ENCODE measurements at places on chromosomes 2 and 18.

DNA sequence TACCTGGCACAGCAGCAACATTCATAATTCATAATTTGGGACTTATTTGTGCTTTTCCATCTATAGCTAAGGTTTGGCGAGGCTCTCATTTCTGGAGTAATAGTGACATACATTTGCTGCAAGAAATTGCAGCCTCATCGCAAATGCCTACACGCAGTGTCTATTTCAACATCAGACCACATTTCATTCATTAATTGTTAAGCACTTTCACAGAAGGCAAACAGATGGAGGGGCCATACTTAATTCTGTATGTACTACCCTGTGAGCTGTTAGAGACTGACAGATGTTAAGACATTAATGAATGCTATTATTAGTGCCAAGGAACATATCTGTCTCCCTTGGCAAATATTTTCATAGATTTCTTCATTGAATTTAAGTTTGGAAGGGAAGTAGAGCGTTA, 125.7 kb downstream of the UXS1 start:
- no peak for DNase-seq

- DNase-seq, result no peak
These were observed 67.5 kb upstream of the AMMECR1L start for GRCh38 chr2:127953128-127953718.

DNA sequence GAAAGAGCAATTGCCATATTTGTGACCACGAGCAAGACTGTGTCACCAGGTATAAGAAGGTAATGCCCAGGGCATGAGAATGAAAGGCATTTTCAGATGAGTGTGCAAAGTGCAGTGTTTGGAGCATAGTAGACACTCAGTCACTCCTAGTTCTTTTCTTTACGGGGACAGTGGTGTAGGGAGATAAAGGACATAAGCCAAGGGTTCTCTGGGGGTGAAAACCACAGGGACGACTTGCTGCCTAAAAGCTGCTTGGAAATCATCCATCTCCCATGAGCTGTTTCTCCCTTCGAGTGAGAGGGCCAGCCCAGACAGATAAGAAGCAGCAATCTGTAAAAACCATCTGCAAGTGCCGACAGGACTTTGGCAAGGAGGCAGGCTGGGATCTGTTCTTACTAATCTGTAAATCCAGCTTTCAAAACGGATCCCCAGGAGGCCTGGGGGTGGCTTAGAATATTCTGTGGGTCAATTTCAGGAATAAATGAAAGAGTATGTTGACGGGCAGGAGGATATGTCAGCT, 221.6 kb downstream of the LPIN1 start:
- peak; percentile 40 for DNase-seq

DNA sequence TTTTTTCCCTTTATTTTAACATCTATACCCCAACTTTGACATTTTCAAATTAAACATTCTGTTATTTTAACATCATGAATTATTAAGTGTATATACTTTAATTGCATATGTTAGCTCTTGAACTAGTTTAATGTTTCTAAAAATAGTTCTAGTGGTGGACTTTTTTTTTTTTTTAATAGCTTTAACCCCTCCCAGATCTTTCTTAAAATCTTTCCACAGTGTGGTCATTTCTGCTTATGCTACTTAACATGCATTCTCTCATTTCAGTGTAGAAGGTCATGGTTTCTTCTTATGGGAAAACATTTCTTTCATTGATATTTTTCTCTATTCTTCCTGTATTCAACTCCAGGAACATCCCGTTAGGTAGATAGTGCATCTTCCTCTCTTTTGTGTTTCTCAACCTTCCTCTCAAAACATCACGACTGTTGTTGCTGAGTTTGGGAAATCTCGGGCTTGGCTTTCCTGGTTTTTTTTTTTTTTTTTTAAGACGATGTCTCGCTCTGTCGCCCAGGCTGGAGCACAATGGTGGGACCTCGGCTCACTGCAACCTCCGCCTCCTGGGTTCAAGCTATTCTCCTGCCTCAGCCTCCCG, 849 bp upstream of the TMEM18 start:
- DNase-seq, result peak; percentile 35

GRCh38 chr2:231133365-231134099, 8.7 kb upstream of the HTR2B start:
- no peak for DNase-seq

DNA sequence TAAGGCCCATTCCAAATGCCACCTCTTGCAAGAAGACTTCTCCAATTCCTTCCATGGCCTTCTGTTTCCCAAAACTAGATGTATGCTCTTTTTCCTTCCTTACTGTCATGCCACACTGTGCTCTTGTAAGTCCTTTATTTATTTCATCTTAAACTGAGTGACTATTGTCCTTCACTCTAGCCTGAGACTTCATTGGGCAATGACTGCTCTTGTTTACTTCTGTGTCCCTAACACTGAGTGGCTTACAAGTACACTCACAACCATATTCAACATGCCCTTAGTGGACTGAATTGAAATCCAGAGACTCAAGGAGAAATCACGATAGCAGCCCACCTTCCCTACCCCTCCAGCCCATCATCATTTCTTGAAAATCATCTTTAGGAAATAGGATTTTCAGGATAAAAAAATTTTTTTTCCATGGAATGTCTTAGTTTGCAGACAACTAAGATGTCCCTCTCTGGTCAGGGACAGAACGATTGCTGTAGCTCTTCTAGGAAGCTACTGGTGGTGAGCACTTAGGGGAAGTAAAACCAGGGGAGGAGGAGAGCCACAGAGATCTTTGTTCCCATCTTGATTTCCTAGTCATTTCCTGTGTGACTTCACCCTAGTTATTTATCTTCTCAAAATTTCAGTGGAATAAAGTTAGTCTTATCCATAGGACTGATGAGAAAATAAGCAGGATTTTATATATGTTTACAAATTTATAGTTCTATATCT, 80.7 kb downstream of the CYRIA start:
- no peak for DNase-seq

DNA sequence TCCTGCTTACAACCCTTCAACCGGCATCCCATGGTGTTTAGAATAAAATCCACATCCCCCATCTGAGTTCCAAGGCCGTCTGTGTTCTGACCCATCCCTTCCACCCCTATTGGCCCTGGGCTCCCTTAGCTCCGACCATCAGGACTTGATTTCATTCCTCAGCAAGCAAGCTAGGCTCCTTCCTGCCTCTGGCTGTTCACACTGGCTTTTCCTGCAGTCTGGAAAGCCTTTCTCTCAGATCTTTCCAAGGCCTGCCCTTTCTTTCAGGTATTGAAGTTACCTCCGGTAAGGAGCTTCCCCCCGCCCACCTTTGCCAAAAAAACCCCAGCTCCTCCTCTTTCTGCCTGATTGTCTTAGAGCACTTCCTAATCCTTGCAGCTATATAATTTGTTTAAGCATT, 86.8 kb downstream of the CLIP4 start:
- no peak for DNase-seq

DNA sequence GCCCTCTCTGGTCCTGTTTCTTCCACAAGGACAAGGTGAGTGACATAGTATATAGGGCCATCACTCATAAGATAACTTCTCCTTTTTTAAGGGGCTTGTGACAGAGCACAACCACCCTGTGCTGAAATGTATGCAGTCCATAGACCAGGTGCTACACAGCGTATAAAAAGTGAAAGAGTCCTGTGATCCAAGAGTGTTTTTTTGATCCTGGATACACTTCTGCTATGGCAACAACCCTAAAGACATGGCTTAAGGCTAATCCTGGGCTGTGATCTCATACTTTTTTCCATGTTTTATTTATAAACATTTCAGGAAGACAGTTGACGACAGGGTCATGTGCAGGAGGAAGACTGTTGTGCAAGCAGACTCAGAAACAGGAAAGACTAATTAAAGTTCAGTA, 400.5 kb upstream of the TCF4 start:
- peak; percentile 48 for DNase-seq

DNA sequence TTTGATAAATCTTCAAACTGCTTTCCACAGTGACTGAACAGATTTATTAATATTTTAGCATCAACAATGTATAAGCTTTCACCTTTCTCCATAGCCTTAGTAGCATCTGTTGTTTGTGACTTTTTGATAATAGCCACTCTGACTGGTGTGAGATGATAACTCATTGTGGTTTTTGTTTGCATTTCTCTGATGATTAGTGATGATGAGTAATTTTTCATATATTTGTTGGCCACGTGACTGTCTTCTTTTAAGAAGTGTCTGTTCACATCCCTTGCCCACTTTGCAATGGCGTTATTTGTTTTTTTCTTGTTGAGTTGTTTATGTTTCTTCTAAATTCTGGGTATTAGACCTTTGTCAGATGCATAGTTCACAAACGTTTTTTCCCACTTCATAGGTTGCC, 952.9 kb downstream of the TRIB2 start:
- DNase-seq, result no peak

DNA sequence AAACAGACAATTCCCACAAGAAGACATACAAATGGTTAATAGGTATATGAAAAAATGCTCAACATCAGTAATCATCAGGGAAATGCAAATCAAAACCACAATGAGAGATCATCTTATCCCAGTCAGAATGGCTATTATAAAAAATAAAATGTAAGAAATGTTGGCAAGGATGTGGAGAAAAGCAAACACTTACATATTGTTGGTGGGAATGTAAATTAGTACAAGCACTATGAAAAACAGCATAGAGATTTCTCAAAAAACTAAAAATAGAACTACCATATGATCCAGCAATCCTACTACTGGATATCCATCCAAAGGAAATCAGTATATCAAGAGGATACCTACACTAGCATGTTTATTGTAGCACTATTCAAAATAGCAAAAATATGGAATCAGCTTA, 186.6 kb downstream of the NOL4 start:
- no peak for DNase-seq

DNA sequence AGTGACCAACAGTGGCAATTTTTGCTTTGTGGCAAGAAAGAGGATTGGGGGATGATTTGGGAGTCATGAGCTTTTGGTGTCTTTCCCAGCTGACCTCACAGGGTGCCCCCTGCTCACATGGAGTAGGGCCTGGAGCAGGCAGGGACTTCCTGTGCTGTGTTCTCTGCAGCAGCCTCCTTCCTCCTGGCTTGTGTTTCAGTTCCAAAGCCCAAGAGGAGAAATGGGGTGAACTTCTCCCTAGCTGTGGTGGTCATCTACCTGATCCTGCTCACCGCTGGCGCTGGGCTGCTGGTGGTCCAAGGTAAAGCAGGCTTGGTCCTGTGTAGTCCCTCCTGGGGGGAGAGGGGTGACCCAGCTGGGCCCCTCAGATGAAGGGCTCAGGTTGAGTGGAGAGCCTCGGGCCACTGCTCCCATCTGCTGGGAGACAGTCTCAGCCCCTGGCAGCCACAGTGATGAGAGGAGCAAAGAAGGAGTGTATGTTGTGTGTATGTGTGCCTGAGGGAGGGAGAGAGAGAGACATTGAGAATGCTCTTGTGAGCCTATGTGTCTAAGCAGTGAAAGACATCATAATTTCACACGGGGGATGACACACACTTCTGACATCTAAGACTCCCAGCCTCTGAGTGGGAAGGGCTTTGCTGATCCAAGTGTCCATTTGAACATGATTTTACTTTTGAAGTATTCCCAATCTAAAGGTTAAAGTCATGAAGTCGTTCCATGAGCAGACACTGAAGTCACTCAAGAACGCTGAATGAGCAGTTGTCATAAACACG, 27.2 kb downstream of the MARCO start:
- DNase-seq, result no peak

DNA sequence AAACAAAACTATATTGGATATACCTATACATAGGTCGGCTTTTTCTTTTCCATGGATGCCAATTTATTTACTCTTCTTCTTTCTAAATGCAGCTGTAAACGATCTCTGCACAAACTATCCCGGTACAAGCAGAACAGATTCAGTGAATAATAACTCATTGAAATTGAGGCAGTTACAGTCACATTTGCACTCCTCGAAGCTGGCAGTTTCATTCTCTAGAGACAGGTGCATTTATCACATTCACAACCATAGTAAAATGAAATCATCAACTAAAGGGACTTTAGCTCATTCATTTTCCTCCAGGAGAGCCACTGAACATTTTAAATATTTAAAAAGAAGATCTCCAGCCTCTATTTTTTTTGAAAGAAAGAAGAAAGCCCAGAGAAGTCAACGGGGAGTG, 551.7 kb downstream of the LRP1B start:
- no peak for DNase-seq

GRCh38 chr2:215567504-215567903, 131.6 kb upstream of the FN1 start:
- DNase-seq, result no peak

DNA sequence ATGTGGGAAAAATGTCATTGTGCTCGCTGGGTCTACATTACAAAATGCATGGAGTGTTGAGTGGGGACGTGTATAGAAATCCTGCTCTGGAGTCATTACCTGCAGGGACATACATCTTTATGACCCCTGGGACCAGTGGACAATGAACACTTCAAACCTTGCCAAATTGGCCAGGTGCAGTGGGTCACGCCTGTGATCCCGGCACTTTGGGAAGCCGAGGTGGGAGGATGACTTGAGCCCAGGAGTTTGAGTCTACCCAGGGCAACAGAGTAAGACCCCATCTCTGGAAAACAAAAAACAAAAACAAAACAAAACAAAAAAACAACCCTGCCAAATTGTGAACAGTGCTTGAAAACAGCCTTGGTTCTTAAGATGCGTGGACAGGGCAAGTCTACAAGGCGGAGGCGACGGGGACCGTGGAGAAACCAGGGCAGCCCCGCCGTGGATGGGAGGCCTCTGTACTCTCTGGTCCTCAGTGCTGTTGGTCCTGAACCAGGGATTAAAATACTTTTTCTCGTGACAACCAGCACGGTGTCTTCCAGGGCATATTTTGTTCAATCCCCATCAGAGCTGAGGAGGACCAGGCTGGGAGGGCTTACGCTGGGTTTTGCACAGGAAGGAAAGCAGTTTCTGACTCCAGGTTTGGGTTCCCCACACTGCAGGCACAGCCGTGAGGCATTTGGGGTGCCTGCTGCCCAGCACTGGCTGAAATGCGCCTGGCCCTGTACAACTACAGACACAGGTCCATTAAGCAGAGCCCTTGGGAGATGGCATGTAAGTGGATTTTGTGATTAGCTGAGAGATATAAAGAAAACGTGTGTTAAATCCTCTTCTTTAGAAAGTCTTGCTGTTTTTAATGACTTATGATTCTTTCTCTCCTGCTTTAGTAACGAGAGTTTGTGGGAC, 13.7 kb downstream of the COLEC11 start:
- no peak for DNase-seq

DNA sequence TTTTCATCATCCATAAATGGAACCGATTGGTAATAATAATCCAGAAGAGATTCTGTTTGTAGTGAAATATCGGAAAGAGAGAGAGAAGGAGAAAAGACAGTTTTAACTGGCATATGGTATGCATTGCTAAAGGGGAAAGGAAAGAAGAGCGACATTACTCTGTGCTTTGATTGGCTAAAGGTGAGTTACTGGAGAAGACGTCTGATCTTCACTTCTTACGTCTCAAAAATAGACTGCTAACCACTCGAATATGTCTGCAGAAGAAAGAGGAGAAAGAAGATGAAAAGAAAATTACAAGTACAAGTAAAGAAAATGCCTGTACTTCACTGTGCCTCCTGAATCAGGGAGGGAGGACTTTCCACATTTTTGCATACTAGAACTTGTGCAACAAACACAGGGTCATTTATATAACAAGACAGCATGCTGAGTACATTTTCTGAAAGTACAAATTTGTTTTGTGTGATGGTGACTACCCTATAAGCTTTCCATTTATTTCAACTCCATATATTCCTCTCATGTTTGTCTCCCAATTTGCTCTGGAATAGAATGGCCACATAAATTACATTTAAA, 787.2 kb downstream of the RNF144A start:
- no peak for DNase-seq

- no peak for DNase-seq
These were observed 212.0 kb upstream of the RAB6C start for GRCh38 chr2:129767346-129768035.

Data from muscle of arm (tissue), 14 donors.